ENCODE measurements at places on chromosomes 1 and 21.
A peak's percentile ranks its signal among the peaks of the same experiment; 100 is the strongest.

- no peak for DNase-seq
These were observed 4.0 kb upstream of the TRPM2 start for GRCh38 chr21:44349416-44349846.

DNA sequence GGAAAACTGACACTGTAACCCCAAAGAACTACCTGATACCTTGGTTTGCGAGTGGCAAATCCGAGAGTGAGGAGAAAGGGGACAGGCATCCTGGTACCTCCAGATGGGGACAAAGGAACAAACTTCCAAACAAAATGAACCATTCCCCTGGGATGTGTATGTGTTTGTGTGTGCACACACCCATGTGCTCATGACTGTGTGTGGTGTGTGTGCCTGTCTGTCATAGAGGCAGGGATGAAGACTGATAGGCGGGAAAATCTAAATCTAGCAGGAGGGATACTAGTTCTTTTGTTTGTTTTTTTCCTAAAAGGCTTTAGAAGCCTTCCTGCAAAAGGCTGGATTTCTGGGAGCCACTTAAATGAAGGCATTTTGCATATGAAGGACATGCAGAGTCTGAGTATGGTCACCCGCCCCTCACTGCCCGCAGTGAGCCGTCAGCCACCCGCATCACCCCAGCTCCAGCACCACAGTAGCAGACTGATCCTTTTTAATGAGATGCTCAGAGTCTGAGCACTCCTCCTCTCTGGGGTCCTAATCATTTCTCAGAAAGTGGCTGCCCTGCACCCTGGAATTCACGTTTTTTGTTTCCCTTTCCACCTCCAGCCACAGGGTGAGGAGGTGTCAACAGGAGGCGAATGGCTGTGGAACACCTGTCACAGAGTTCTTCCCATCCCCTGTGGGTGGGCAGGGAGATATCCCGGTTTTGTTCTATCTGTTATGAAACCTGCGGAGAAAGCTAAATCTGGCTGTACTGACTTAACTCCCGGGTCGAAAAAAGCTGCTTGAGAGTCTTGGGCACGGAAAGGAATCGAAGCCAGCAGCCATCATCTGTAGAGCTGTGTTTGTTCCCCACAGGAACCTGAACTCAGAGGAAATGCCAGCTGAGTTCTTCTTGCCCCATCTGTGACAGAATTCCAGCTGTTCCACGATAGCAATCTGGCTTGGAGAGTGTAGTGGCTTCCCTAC is 34.9 kb downstream of the UTP25 start:
- DNase-seq, result no peak

DNA sequence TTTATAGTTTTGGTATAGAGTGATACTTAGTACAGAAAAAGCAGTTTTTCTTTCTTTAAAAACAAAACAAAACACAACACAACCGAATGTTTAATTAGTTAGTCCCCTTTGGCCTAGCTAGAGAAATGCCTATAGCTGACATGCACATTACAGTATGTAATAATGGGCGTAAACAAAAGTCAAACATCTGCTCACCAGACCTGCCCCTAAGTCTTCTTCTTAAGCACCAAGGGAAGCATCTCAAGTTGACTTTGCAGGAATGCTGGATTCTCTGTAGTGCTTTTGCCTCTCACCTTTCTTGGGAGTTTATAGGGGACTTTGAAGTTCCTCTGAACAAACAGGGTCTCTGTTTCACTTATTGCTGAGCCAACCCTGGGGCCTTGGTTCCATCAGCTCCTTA is 143.7 kb downstream of the TM2D1 start:
- no peak for DNase-seq

DNA sequence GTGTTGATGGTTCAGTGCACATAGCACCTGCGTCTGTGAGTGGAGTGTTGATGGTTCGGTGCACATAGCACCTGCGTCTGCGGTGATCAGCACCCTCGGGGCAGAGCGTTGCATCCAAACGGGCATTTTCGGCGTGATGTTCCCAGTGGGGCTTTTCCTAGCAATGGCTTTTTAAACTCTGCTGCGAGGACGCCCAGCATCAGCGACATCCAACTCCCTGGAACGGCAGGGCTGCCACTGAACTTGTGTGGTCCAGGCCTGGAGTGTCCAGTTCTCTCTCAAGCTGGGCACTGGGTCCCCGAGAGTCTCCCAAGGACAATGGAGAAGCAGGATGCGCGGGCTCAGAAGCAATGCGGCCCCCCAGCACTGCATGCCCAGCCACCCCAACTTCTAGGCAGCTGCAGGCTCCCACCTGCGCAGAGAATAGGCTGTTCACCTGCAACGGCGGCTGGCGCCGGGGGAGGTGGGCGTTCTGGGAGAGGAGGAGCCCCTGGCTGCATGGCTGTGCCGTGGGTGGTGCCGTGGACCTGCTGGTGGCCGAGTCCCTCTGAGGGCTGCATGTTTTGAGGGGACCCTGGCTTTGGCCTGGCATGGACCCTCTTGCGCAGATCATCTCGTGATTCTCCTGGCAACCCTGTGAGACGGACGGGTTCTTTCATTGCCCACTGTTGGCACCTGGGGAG is 10.1 kb upstream of the C1orf174 start:
- DNase-seq, result no peak

GRCh38 chr1:67951014-67951413 is 99.4 kb downstream of the DIRAS3 start:
- DNase-seq, result no peak

DNA sequence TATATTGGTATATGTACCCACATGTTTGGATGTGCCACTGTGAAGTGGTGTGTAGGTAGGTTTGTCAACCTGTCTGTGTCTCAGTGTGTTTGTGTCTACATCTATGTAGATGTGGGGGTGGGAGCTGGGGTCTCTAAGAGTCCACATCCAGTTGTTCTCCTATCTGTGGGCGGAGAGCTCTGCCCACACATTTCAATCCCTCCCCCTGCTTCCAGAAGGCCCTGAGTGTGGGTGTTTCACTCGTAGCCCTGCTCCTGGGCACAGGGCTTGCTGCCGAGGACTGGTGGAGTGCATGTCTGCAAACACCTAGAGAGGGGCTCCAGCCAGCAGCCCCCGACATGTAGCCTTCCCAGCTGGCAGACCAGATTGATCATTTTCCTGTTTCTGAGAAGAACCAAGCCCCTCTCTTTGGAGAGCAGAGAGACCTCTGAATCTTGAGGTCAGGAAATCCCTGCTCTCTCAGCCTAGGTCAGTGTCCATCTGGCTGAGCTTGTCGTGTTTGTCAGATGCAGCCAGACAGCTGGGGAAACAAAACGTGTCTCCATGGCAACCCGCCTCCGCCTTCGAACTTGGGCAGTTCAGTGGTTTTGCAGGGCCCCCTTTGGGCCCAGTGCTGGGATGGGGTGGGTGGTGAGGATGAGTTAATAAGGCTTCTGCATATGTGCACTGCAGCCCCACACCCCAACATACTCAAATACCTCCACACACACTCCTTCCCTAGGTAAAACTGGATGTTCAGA is 31.2 kb upstream of the SYNC start:
- DNase-seq, result no peak

DNA sequence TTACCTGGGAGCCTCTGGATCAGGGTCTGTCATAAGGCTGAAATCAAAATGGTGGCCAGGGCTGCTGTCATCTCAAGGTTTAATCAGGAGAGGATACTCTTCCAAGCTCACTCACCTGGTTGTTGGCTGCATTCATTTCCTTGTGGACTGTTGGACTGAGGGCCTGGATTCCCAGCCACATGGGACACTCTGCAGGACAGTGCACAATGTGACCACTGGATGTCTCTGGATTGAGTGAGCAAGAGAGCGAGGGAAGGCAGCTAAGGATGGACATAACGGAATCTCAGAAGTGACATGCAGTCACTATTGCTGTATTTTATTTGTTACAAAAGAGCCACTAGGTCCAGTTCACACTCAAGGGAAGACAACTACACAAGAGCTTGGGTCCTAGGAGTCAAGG is 229.1 kb downstream of the S1PR1 start:
- no peak for DNase-seq

GRCh38 chr1:182625719-182626504 is 21.7 kb upstream of the RGS16 start:
- no peak for DNase-seq

- DNase-seq, result no peak
These were observed 341.0 kb upstream of the USP24 start for GRCh38 chr1:55555956-55556725.

GRCh38 chr1:173914366-173914871 is 2.7 kb downstream of the SERPINC1 start:
- DNase-seq, result no peak

- no peak for DNase-seq
These were observed 88.5 kb downstream of the ELAVL4 start for GRCh38 chr1:50197216-50197615.

- no peak for DNase-seq
These were observed 51.1 kb upstream of the GRIK3 start for GRCh38 chr1:37085393-37085792.

GRCh38 chr1:229454056-229454455 is 20.2 kb upstream of the ACTA1 start:
- DNase-seq, result no peak

GRCh38 chr1:109488201-109488600 is 4.5 kb downstream of the ATXN7L2 start:
- no peak for DNase-seq

- no peak for DNase-seq
These were observed 157.7 kb downstream of the HHIPL2 start for GRCh38 chr1:222390181-222390580.

GRCh38 chr1:30130099-30130498 is 593.3 kb downstream of the MATN1 start:
- DNase-seq, result no peak

DNA sequence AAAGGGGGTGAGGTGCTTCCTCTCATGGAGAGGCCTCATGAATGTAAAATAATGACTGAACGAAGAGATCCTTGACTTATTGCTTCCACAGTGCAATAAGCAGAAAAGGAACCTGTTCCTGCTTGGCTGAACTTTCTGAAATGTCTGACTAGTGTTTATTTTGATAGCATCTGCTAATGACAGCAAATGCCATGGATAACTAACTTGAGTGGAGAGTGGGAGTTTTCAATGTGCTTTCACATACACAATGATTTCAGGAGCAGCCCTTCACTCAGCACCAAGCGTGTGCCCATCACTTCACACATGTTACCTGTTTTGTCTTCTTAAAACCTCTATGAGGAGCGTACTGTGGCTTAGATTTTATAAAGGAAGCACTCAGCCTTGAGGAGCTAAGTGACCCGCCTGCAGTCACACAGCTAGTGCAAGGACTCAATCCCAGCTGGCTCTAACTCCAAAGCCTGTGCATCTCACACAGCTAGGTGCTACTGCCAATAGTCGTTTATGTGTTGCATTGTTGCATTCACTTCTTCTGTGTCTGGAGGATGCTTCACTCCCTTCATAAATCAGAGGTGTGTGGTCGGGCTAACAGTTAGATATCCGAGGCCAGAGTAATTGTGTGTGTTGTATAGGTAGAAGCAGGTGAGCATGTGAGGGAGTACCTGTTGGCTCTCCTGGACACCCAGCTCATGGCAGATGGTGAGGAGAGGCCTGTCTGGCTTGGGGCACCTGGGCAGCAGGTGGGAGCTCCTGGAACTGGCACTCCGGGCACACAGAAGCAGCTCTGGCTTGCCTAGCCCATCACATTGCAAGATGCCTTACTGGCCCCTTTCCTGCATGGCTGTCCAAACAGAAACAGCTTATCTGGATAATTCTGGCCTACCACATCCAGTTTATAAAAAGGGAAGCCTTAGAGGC is 12.8 kb downstream of the CASQ2 start:
- DNase-seq, result peak; percentile 53

Measured in renal cortical epithelial cell (primary cell).